ENCODE measurements at places on chromosomes 3 and 15.

DNA sequence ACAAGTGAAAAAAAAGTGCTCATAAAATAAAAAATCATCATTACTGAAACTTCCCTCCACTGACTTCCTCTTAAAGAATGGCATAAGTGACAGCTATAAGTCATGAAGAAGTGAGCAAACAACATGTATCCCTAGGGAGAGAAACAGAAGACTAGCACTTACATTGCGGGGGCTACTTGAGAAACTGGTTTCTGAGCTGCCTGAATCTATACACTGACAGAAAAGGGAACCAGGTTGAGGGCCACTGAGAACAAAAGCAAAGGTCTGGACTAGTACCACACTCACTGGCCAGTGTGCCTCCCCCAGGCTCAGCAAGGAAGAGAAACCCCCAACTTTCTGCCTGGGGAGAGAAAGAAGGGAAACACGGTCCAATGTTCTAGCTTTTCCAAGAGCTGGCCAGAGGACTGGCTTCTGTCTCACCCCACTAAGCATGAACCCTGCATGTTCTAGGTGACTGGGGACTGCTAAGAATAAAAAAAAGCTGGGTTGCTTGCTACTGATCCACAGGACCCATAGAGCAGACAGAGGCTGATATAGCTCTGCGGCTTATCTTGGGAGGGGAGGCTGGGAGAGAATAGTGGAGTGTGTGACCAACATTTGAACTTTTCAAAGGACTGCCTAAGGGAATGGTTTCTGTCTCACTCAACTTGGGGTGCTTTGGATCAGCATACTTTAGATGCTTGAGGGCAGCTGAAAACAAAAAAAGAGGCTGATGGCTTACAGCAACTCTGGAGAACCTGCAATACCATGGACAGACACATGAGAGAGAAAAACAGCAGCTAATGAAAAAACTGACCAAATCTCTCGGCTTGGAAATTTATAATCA lies 8.1 kb downstream of the RAD18 start:
- DNase-seq: no peak

GRCh38 chr15:93730724-93731123 lies 500.6 kb upstream of the MCTP2 start:
- no peak for DNase-seq

- DNase-seq: no peak
These were observed 31.7 kb downstream of the ATP2C1 start for GRCh38 chr3:130925628-130926027.

DNA sequence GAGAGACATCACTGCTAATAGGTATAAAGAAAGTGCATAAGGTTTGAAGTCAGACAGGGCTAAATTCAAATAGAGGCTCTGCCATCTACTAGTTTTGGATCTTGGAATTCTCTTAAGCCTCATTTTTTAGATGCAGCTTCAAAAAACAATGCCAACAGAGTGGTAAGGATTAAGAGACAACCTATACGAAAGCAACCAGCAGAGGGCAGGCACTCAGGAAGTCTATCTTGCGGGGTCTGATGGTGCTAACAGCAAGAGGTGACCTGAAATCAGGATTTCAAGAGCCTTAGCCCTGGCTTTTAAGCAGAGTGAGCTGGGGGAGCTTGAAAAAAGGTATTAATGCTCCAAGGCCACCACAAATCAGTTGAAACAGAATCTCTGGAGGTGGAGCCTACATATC lies 40.7 kb downstream of the LDHAL6B start:
- DNase-seq: peak; percentile 46

GRCh38 chr3:120424506-120424905 lies 26.3 kb downstream of the FSTL1 start:
- DNase-seq: no peak

DNA sequence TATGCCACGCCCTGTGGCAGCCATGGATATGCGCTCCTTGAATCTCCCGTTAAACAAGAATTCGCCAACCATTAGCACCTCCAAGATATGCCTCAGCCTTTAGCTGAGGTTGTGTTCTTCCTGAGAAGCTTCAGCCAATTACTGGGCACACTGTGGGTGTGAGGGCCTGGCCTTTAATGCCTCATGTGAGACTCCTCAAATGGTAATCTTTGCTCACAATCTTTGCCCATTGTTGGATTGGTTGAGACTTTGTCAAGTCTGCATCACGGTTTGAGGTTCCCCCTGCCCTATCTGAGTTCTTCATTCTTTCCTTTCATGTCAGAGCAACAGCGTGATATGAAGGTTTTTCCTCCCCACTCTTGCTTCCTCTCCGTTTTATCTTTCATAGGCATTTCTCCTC lies 108.1 kb upstream of the CCDC54 start:
- no peak for DNase-seq

DNA sequence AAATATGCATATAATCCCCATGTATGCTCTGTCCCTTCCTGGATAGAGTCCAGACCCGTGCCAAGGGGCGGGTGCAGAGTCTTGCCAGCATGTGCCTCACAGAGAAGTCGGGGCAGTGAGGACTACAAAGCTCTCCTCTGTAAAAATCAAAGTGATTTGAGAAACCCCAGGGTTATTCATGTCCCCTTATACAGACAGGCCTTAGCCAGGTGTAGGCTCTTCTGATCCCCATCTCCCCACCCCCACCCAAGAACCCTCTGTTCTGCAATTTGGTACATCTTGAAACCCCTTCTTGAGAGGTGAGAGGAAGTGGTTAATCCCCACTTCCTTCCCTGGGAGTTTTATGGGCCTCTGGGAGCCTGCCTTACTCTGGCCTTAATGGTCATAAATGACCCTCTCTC lies 24.7 kb downstream of the TRIM71 start:
- no peak for DNase-seq

DNA sequence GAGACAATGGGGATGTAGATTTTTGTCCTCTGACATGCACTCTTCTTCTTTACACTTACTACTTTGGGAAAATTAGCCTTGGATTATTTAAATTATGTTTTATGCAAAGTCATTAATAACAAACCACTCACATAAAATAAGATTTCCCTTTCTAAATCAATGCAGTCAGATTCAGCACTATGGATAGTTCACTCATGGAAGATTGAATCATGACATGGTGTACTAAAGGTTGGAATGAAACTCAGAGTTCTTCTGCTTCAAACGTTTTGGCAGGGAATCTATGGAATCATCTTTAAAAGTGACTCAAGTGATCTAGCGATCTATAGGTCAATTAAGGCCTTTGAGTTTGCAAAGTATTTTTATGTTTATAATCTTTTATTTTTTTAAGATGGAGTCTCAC lies 154.3 kb downstream of the KCNMB2 start:
- DNase-seq: no peak

- no peak for DNase-seq
These were observed 61.9 kb downstream of the WHAMM start for GRCh38 chr15:82871358-82871757.

DNA sequence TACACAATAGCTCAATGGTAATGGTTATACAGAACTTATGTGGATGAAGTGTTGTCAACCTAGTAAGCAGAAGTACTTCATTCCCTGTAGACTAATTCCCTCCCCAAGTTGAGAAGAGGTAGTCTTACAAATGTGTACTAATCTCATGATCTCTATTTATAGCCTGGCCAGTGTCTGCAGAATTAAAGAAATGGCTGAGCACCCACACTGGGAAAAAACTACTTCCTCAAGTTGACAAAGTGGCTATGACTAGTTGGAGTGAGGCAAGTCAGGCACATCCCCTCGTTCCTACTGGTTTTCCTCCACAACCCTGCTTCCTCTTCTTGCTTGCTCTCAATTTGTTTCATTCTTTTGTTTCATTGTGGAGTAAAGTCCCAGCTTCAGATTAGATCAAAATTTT lies 566.7 kb upstream of the ZNF717 start:
- no peak for DNase-seq

DNA sequence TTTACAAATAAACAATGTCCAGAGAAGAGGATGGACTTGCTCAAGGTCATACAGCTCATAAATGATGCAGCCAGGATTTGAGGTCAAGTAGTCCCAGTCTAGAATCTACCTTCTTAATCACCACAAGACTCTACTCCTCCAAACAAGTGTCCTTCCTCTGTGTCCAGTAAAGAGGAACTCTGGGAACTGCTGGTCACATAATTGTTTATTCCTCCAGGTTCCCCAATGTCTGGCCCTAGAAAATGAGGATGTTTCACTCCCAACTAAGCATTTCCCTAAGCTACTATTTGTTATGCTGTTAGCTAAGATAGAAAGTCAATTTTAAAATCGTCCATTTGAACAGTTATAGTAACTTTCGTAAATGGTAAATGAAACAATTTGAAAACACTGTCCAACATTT lies 192.4 kb downstream of the FHIT start:
- DNase-seq: no peak

- DNase-seq: no peak
These were observed 469.1 kb downstream of the SOX2 start for GRCh38 chr3:182180654-182181385.

DNA sequence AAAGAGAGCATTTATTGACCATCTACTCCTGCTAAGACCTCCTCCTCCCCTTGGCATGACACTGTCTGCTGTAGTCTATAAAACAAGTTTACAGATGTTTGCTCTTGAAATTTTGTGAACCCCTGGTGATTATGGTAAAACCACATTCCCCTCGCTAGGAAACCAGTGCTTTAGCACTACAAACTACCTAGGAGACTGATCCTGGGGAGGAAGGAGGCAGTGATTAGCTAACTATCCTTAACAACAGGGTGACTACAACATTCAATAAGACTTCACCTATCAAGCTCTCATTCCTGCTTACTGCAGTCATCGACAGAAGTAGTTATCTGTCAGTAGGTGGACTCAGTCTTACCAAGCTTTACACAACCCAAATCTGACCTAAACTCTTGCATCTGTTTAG lies 371.3 kb downstream of the TUSC7 start:
- DNase-seq: no peak

DNA sequence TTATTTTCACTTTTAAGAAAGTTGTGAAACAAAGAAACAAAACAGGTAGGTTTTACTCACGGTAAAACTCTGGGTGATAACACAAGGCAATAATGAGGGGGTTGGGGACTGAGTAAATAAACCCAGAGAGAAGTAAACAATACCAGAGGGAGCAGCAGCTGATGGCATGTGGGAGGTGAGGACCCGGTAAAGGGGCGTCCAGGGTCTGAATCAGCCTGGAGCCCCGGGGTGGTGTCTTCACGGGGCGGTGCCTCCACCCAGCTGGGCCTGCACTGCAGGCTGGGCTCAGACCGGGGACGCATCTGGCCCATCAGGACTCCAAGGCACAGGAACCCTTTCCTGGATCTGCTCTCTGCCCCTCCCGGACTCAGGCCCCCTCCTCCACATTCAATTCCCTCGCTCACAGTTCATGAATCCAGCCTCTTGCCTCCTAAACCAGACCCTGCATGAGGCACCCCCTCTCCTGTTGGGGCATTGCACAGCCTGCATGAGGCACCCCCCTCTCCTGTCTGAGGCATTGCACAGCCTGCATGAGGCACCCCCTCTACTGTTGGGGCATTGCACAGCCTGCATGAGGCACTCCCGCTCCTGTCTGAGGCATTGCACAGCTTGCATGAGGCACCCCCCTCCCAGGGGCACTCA lies 73.9 kb upstream of the MFGE8 start:
- no peak for DNase-seq

DNA sequence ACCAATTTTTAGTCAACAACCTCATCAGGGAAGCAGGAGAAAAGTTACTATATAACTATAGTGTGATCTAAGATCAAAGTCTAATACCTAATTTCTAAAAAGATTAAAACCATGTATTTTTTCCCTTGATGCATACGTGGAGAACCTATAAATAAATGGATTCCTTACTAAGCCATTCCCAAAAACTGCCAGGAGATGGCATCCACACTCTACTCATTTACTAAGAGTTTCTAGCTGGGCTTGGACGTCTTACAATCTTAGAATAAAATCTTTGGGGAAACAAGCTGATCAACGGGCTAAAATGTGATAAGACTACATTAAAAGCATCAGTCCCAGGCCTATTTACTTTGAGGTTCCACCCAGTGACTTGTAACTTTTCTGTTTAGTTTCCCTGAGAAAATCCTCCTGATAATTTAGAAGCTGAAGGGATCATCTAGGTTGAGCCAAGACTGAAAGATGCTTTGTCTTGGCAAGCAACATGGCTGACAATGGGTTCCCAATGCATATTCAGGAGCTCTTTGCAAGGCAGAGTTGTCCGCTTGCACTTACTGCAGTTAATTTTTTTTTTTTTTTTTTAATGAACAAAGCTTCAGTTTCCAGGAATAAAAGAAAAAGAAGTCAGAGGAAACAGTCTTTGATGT lies 85.5 kb upstream of the FGF12 start:
- peak; percentile 62 for DNase-seq

DNA sequence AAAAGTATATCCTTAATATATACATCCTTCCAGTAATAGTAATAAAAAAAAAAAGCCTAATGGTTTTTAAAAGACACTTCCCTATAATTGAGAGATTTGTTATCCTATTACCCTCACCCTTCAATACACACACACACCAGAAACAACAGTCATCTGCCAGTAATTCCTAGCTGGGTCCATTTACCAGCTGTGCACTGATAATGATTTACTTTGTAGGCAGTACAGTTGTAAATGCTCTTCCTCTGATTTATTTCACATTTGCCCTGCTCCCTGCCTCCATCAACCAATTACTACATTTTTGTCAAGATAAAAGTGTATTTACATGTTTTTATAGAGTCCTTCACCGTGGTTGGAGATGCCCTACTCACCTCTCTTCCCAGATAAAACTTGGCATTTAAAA lies 12.4 kb downstream of the TPM1 start:
- no peak for DNase-seq

DNA sequence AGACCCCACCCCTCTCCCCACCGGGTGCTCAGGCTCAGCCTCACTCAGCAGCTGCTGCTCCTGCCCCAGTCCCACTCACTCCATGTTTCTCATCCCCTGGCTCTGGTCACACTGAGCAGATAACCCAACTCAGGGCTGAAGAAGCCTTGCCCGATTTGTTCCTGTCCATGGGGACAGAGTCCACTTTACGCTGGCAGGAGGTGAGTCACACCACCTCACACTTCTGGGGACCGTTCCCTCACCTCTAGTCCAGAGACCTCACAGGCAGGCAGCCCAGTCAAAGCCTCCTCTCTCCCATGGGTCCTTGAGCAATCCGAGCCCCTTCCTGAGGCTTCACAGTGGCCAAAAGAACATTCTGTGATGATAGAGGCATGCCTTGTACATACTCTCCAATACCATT lies 1.4 kb downstream of the CIDEC start:
- no peak for DNase-seq

- no peak for DNase-seq
These were observed 940.2 kb downstream of the MCTP2 start for GRCh38 chr15:95171564-95171963.

DNA sequence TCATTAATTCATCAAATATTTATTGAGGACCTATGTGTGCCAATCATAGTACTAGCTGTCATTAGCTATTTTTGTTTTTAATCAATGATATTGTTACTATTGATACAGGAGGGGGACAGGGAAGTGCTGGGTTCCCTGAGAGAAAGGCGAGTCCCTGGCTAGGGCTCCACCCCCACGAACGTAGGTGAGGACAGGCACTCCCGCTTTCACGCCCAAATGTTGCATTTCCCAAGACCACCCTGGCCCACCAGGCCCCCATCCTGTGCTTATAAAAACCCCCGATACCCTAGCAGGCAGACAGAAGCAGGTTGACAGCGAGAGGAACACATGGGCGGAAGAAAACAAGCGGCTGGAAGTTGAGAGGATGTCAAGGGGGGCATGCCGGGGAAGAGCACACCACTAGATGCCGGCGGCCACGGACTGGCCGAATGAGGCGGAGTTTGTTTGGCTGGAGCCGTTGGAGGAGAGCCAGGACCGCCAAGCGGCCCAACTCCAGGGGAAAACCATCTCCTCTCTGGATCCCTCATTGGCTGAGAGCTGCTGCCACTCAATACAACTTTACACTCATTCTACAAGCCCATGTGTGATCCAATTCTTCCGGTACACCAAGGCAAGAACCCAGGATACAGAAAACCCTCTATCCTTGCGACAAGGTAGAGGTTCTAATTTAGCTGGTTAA lies 798.7 kb upstream of the SEMA6D start:
- no peak for DNase-seq

GRCh38 chr3:69445498-69445897 lies 59.6 kb upstream of the FRMD4B start:
- no peak for DNase-seq
